ENCODE measurements at places on chromosomes 1 and 21.

GRCh38 chr1:163876546-163876945, 554.8 kb downstream of the NUF2 start:
- no peak for DNase-seq

GRCh38 chr1:89311757-89312156, 39.1 kb upstream of the GBP5 start:
- no peak for DNase-seq

GRCh38 chr21:28590676-28591075, 402.0 kb downstream of the LTN1 start:
- no peak for DNase-seq

- no peak for DNase-seq
These were observed 42.6 kb downstream of the SIM2 start for GRCh38 chr21:36741506-36741905.

GRCh38 chr21:33751533-33751932, 109.2 kb downstream of the ITSN1 start:
- no peak for DNase-seq

DNA sequence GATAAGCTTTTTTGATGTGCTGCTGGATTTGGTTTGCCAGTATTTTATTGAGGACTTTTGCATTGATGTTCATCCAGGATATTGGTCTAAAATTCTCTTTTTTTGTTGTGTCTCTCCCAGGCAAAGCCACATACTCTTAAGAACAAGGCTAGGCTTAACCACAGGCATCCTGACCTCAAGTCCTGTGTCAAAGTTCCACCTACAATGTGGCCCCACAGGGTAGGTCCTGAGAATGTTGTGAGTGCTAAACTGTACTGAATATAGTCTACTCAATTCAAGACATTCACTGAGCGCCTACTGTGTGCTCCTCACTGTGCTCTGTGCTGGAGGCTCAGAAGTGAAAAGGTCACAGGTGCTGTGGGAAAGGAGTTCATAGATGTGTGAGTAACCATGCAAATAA, 20.6 kb downstream of the DDAH1 start:
- DNase-seq: no peak

DNA sequence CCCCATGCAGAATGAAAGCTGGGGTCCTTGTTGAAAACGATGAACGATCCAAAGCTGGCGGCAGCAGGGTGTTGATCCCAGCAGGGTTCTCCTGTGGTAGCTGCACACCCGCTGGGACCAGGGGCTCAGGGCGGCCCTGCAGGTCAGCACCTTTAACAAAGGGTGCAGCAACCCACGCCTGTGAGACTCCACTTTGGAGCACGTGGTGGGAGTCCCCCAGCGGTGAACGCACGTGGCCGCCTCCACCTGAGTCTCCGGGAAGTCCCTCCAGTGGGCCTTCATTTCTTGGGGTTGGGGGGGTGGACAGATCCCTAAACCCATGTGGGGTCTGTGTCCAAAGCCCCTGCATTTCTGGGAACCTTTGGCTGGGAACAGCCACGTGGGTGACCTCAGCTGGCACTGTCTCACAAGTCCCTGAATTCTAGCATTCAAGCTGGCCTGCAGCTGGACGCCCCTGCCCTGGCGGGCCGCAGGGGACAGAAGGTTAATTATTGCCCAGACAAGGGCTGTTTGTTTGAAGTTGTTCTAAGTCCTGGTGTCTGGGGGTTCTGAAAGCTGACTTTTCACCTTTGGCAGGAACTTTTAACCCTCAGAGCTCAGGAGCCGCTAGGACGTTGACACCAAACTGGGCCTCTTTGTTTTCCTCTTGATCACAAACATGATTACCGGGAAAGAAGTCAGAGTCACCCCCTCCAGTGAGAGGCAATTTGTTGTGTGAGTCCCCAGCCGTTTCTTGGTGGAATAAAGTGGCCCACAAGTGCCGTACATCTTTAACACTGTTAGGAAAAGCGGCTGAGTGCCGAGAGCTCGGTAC, 64.5 kb downstream of the COL18A1 start:
- DNase-seq: peak; percentile 57

GRCh38 chr1:212958175-212958574, 7.8 kb downstream of the VASH2 start:
- DNase-seq: no peak

DNA sequence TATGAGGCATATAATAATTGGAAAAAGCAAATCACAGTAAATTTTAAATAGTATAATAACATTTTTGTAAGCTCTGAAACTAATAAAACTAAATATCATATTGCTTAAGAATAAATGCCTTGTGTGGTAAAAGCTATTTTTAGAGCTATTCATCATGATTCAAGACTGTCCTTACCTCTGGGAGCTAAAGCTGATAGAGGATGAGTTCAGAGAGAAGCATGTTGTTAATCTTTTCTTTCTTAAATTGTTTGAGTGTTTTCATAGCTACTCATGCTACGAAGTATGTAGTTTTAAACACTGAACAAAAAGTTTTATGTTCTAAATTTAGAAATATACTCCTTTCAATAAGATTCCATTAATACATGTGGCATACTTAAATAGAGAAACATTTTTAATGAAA, 30.5 kb downstream of the IFI16 start:
- no peak for DNase-seq

GRCh38 chr1:100353071-100353801, 930 bp downstream of the CDC14A start:
- DNase-seq: peak; percentile 24

GRCh38 chr1:55168353-55168752, 46.8 kb downstream of the USP24 start:
- no peak for DNase-seq

DNA sequence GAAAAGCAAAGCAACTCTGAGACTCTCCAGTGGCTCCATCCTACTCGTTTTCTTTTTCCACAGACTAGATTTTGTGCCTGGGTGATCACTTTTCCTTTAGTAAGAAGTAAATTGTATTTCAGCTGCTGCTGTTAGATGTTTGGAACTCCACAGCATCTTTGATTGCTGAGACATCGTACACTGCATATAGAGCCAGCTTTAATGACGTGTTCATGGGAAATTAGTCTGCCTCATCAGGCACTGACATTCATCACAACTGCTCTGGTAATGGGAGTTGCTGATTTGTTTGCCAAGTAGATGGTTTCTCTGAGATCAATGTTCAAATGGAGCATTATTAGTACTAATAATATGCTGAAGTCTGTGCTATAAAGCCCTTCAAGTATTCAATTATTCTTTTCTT, 573.8 kb upstream of the NR5A2 start:
- DNase-seq: no peak

- DNase-seq: no peak
These were observed 359.0 kb downstream of the RGS7 start for GRCh38 chr1:240998024-240998423.

GRCh38 chr1:203742436-203742835, 22.5 kb upstream of the LAX1 start:
- DNase-seq: no peak

GRCh38 chr21:32331444-32332305, 33.0 kb downstream of the MRAP start:
- DNase-seq: no peak

DNA sequence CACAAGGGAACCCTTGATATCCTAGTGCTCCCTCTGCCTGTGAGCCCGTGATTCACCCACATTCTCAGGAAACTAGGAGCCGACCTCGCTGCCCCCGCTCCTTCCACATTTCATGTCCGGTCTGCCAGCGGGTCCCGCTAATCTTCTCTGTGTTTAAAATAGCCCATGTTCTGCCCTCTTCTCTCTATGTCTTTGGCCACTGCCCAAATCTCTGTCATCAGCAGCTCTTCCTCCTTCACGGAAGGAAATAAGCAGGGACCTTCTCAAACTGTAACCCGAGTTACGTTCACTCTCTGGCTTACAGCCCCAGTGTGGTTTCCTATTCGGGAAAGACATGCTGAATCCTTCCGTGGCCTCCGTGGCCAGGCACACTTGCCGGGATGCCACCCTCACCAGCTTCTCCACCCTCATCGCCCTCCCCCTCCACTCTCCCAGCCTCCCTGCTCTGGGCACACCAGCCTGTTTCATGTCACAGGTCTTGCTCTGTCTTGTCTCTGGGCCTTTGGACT, 21.1 kb upstream of the UBXN10 start:
- DNase-seq: no peak

DNA sequence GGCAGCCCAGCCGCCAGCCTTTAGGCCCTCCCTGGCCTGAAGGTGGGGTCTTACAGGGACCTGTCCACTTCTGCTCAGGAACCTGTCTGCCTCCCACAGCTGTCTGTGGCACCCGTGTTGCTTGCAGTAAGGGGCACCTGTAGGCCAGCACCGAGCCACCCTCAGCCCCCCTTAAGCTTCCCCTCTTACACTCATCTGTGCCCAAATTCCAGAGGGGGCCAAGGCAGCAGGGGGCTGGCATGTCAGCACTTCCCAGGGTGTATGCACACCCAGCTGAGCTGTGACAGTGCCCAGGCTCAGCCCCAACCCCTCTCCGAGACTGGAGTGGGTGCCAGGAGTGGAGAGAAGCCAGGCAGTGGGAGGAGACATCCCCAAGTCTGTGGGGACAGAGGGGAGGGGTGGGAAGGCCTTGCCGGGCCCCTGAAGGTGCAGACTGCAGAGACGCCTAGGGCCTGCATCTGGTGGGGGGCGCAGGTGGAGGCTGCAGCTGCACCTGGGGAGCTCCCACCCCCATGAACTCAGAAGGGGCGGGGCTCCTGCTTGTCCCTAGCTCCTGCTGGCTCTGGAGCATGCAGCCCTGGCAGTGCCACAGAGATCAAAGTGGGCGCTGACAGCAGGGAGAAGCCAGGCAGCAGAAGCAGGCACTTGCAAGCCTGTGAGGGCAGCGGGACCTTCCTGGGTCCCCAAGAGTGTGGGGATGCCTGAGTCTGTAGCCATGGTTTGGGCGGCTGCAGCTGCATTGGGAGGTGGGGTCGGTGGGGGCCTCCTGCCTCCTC, 5.4 kb upstream of the SLC2A7 start:
- no peak for DNase-seq

DNA sequence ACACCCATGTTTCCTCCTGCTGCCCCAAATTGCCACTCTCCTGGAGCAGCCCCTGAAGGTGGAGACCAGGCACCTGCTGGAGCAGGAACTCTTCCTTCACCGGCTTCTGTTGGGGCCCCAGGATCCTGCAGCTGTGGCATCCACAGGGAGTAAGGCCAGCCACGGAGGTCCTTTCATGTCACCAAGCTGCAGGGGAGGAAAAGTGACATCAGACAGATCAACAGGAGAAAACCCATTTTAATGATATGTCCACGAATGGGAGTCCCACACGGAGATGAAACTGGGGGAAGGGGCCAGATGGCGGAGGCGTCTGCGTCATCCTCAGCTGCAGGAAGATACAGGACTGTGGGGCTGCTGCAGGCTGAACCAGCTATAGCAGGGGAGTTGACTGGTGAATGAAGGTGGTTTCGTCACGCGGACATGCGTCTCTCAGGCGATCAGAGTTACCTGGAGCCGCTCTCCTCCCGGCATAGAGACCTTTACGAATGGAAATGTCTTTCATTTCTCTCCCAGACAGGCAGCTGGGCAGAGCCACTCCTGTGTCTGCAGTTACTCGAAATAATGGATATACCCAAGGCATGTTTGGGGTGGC, 9.9 kb downstream of the TP73 start:
- no peak for DNase-seq

DNA sequence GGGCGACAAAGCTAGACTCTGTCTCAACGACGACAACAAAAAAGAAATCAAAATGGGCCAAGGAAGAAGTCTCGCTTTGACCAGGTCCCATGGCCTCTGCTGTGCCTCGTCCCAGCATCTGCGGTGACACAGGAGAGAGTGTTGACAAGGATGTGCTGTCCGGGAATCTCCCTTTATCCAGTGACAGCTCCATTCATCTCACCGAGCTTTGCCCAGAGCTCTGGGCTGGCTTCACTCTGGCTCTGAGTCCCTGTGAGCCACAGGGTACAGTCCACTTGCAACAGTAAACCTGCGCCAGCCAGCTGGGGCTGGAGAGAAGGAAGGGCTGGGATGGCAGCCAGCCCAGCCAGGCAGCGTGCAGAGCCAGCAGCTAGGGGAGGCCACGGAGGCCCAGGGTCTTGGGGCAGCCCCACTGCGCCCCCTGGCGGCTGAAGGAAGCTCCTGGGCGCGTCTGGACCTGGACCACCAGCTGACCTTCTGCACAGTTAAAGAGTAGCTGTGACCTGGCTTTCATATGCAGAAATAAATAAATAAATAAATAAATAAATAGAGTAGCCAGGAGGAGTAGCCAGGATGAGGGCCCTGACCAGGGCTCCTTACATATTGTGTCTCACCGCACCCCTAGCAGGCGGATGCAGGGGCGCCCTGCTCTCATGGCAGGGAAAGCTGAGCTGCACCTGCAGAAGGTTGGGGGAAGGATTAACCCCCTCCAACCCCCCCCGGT, 29.7 kb downstream of the ENO1 start:
- peak; percentile 81 for DNase-seq

GRCh38 chr1:53739109-53739681, at the start of gene GLIS1:
GLIS1 (minus strand) TSS chr1:53739164; CDS start chr1:53738064, 1,100 bp downstream.
- peak; percentile 82 for DNase-seq

GRCh38 chr1:16215882-16216753, 3.7 kb upstream of the ARHGEF19 start:
- DNase-seq: peak; percentile 82
